Caki2 (cell line): ENCODE measurements at places on chromosomes 5 and 9.

DNA sequence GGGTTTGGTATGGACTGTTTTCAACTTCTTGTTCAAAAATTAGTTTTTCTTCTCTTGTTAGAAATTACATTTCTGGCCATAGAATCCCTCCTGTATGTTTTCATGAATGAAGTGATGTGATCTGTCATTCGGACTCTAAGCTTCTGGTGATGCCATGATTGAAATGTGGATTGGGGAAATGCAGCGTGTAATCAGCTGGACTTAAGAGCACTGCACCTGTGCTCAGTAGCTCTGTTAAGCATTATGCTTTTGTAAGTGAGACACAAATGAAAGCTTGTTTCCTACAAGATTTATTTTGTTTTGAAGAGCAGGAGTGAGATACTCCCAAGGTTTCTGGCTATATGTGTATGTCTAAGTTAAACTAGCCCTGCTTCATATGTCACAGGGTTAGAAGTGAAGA, 24.0 kb upstream of the FAM120AOS start:
- DNase-seq: no peak

GRCh38 chr5:65482296-65482735, 596 bp upstream of the ADAMTS6 start:
- no peak for DNase-seq

DNA sequence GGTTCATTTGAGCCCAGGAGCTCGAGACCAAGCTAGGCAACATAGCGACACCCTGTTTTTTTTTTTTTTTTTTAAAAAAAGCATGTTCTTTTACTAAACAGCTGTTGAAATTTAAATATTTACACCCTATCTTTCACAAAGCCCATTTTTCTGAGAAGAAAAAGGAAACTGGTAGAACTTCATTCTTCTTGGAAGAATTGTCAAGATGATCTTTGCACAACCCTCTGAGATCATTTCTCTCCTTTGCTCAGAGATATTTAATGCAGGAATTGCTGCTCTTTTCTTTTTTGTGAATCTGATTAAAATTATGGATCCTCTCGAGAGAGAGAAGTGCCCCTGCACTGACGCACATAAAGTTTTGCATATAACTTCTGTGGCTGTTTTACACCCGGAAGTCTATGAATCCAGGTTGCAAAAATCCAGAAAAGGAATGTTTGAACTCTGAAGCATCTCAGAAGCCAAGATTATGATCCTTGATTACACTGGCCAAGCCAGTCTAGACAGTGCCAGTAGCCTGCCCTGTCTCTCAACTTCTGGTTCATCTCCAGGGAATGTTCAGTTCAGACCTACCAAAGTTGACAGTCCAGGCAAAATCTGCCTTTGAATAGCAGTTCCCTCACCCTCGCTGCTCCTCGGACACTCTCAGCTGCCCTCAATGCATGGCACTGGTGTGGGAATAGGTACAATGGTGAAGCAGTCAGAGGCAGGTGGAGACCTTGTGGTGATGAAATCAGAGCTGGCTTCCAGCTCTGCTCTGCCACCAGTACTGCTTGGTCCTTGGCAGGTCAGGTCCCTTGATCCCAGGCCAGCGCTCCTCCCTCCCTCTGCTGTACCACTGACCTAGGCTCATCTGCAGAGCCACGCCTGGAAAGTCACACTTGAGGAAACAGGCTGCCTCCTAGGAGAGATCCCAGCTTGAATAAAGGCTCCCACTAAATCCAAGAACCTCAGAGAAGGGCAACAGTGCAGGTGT, 13.3 kb upstream of the SLC31A2 start:
- no peak for DNase-seq

DNA sequence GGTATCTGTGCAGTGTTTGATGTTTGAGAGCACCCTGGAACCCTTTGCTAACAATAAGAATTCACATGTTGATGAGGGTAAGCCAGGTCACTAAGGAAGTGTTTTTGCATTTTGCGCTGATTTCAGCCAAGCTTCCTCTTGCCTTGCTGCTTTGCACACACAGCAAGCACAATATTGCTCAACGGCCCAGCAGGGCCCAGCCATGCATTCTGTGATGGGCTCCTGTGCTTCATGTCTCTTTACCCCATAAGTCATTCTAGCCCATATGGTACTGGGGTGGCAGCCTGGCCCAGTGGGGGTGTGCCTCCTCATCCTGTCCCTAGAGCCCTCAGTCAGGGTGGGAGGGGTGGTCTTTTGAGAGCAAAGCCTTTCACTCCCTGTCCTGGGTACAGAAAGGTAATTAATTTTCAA, 481.3 kb downstream of the GADD45G start:
- DNase-seq: no peak

GRCh38 chr9:131467214-131467935, 35.3 kb upstream of the POMT1 start:
- DNase-seq: no peak

DNA sequence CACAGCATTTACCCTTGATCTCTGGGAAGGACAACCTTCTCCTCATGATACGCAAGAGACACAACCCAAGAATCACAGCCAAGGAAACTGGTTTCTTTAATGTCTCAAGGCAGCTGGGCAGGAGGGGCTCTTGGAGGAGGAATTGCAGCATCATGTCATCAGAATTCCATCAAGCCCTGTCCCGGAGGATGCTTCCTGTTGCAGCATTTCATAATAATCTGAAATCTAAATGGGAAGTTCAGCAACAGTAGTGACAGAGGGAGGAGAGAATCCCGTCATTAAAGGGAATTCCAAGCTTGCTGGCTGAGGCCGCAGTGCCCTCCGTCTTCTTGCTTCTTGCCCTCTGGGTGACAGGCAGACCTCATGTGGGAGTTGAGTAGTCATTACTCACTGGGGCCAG, 192.7 kb downstream of the TENT4A start:
- no peak for DNase-seq

DNA sequence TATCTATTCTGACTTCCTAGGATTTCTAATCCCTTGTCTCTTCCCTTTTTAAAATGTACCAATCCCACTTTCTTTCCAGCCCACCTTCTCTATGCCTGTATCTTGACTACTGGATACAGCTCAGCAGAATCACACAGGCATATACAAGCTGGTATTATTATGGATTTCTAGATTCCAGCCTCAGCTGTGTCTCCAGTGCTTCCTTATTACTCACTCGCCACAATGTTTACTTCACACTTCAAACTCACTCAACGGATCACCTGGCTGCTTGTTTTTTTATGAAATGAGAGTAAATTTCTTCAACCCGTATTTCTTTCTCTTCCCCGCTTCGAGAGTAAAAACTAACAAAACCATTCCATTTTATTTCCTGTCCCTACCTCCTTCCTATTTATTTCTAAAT, 38.8 kb downstream of the CWC27 start:
- DNase-seq: peak; percentile 50

- no peak for DNase-seq
Measured at GRCh38 chr5:107739661-107740060, 68.9 kb upstream of the EFNA5 start.

GRCh38 chr5:174358276-174358675, 312.8 kb downstream of the NSG2 start:
- no peak for DNase-seq

GRCh38 chr5:150107909-150108447, 21.6 kb upstream of the CSF1R start:
- DNase-seq: no peak

GRCh38 chr5:146965761-146966659, 87.5 kb upstream of the PPP2R2B start:
- DNase-seq: peak; percentile 65

DNA sequence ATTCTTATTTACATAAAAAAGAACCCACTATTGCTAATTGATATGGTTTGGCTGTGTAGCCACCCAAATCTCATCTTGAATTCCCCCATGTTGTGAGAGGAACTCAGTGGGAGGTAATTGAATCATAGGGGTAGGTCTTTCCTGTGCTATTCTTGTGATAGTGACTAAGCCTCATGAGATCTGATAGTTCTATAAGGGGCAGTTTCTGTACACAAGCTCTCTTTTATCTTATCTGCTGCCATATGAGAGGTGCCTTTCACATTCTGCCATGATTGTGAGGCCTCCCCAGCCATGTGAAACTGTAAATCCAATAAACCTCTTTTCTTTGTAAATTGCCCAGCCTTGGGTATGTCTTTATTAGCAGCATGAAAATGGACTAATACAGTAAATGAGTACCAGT, 58.2 kb upstream of the PRR16 start:
- DNase-seq: peak; percentile 37

DNA sequence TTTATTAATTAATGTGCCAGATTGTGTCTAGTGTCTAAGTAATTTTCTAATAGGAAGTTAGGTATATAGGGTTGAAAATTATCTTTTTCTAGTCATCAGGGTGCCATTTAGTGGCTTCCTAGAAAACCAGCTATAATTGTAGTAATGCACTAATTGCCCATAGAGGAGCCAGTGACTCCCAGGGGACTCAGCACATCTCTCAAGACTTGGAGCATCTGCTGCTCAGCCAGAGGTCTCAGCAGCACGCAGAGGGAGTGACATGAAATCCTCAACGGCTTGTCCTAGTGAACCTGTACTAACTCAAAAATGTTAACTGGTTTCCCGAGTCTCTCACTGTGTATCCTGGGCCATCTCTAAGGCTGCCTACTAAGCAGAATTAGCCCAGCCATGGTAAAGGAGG, 78.2 kb upstream of the MAN2A1 start:
- no peak for DNase-seq

- DNase-seq: no peak
Measured at GRCh38 chr9:133162861-133163503, 732 bp downstream of the GBGT1 start.

DNA sequence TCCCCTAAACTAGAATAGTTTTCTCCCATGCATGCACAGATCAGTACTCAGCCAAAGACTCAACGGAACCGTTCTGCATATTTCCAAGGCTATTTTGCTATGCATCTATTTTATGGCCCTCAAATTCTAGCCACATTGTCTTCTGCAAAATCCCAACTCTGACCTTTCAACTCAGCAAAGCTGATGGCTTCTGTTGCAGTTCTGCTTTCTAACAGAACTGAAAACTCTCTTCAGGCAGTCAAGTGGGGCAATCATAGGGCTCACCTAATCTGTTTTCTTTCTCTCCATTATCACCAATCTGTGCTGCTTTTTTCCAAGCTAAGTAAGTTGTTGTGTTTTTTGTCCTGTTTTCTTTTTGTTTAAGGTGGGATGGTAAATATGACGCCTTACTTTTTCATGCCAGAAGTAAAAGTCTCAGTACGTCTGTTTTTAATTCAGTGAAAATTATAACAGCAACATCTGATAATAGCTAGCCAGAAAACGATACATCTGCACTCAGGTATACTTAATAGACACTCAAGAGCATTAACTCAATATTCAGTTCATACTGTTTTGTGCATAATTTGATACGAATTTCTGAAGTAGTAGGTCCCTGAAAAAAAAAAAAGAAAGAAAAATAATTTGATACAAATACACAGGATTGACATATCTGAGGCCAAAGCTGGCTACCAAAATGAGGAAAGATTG, 454.3 kb downstream of the TLE1 start:
- no peak for DNase-seq

GRCh38 chr5:107389130-107389774, 281.5 kb downstream of the EFNA5 start:
- peak; percentile 81 for DNase-seq

DNA sequence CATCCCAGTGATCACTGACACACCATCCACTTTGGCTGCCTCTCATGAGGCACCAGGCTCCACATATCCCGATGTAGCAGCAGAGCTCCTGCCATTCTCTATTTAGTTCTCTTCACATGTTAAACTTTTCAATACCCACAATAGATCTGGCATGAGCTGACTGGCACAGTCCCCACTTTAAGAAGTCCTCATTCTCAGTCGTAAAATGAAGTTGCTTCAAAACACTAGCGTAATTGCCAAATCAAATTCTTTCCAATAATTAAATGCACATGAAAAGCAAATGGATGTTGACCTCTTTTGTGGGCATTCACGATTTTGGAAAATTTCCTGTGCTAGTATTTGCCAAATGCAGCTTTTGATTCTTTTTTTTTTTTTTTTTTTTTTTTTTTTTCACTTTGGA, 32.4 kb downstream of the HAPLN1 start:
- DNase-seq: no peak

DNA sequence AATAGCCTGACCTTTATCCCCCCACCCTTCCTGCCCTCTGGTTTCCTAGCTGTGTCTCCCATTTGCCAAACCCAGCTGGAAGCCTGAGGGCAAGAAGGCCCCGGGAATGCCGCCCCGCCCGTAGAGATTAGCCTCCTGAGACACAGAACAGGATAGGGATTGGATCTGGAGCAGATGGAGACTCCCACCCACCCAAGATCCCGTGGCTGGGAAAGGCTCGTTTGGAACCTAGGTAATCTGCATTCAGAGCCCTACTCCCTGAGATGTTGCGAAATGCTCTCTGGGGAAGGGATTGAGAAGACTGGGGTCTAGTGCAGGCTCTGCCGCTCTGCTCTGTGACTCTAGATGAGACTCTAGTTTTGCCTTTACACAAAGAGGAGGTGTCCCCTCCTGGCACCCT, 10.9 kb downstream of the AQP3 start:
- DNase-seq: no peak

- no peak for DNase-seq
Measured at GRCh38 chr5:115231598-115231997, 31.1 kb downstream of the PGGT1B start.

DNA sequence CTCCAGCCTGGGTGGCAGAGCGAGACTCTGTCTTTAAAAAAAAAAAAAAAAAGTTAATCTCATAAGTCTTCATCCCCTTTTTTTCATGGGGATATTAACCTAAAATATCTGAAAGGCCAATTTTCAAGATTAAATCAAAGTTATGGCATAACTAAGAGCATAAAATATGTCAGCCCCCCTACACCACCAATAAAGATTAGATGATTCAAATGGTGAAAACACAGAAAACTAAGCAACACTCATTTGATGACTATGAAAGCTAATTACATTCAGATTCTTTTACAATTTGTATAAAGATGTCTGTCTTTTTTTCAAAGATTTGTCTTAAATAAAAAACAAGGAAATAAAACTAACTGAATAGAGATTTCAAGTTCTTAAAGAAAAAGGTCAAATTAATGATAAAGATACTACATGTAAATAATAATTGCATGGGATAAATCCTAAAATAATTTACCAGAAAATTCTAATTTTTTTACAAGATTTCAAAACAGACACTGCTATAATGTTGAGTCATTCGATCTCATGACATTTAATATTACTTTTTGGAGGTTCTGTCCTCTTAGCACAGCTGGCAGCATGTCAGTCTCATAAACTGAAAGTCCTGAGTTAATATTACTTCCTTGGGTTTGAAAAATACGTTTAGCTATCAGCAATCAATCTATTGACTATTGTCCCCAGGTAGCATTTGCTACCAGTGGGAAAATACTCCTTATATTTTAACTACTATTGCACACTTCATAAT, 112.9 kb downstream of the KIAA0825 start:
- DNase-seq: no peak

- no peak for DNase-seq
Measured at GRCh38 chr9:9112001-9112720, 1312.6 kb upstream of the DMAC1 start.

- DNase-seq: no peak
Measured at GRCh38 chr5:163448491-163448890, 11.1 kb downstream of the CCNG1 start.

- DNase-seq: peak; percentile 35
Measured at GRCh38 chr9:22423566-22423965, 23.1 kb upstream of the DMRTA1 start.

GRCh38 chr9:88798476-88798875, 192.8 kb upstream of the S1PR3 start:
- DNase-seq: no peak
